ENCODE measurements at places on chromosomes 4 and X. TPM values are rescaled to one million over a fixed set of nuclear protein-coding genes. Genes with fewer than 3 reads are reported as not detected.

DNA sequence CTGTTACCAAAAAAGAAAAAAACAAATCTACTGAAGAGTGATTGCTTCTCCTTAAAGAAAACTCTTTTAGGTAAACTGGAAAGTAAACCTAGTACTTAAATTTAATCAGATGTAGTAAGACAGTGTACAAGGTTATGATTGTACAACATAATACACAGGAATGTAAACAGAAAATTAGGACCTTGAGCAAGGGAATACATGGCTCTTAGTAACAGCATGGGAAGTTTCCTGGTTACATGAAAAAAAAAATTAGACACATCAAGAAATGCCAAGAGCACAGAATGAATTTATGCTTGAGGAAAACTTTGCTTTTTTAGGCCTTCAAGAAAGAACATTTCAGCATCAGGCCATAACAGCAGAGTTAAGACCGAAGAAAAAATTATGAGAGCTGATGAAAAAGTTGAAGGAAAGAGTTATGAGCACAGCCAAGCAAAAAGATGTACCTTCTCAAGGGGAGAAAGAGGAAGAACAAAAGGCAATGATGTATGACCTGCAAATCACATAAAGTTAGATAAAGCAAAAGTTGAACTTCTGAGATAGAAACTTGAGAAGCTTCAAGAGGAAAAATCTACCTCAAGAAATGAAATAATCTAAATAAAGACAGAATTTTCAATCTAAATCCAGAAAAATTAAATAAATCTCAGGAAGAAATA is 311.6 kb downstream of the GALNTL6 start:
- no peak for DNase-seq

DNA sequence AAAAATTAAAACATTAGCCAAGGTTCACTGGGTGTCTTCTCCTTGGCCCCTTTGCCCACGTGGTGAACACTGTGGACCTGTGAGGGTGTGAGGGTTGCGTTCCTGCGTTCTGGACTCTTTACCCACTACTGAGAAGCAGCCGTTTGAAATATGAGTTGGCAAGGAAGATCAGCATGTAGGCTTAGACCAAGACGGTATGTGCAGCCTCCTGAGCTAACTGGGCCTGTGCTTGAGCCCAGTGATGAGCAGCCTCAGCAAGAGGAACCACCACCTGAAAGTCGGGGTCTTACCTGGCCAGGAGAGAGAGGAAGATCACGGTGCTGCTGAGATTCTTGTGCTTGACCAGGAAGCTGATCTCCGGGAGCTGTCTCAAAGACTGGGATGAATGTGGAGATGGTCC is 19.5 kb downstream of the RGS12 start:
- no peak for DNase-seq

EDA gene
- 0.34 TPM for total RNA-seq

- no peak for DNase-seq
Observed at GRCh38 chrX:15816886-15817285, 26.6 kb downstream of the ZRSR2 start.

VCX2 gene
- total RNA-seq: not detected

ARAP2 gene
- not detected for total RNA-seq

- no peak for DNase-seq
Observed at GRCh38 chr4:10619220-10619619, 65.3 kb downstream of the CLNK start.

DNA sequence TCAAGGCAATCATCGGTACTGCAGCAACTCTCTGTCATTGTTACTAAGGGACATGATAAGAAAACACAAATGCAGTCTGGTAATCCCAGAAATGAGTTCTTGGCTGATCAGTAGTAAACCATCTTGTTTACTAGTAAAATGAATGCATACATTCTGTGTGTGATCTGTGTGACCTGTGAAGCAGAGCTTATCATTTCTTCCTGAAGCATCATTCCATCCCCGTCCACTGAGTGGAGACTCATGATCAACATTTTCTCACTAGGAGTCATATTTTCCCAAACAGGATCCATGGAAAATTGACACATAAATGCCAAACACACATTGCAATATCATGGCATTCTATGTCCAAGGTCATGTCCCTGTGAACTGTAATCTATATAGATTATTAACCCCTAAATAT is 226.1 kb downstream of the ANKRD50 start:
- DNase-seq: no peak

CYTL1 gene
- not detected for total RNA-seq

DNA sequence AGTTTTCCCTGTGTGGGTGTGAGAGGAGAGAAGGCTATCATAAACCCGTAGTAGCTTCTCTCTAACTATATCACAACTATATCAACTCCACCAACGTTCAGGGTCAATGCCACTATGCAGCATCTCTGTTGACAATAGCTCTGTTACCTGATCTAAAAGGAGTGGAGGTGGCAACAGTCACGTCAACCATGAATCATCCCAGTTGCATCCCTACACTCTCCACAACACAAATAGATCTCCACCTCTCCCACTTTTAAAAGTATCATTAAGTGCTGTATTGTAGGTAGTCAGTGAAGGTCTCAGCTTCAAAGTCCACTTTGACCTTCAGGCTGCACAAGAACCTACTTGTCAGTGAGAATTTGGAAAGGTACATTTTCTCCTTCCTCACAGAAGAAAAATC is 600.5 kb upstream of the GRIA3 start:
- DNase-seq: no peak

DNA sequence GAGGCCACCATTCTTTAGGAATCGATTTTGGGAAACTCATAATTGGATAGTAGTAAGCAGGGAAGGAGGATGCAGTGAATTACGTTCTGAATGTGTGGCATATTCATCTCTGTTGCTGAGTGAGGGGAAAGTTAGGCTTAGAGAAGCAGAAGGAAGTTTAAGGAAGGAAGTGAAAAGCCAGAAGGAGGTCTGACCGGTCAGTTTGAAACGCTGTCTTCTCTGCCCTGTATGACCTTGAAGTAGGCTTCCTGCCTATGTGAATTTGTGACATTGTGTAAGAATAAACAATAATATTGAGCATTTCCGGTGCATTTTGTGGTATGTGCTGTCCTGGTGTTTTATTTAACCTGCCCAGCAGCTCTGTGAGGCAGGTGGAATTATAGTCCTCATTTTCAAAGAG is 67.3 kb downstream of the PDLIM5 start:
- no peak for DNase-seq

DNA sequence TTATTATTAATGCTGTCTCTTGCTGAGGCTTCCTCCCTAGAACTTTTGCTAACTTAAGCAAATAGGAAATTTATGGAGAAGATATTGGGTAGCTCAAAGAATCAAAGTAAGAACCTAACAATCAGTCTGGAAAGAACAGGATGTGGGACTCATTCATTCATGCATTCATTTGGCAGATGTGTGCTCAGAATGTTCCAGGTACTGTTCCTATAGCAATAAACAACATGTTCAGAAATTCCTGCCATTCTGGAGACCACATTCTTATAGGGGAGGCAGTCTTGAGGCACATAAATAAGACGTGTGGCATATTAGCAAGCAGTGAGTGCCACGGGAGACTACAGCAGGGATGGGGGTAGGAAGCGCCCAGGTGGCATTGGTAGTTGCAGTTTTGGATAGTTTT is 5.0 kb downstream of the GRK4 start:
- DNase-seq: no peak

PASD1 gene
- not detected for total RNA-seq

DNA sequence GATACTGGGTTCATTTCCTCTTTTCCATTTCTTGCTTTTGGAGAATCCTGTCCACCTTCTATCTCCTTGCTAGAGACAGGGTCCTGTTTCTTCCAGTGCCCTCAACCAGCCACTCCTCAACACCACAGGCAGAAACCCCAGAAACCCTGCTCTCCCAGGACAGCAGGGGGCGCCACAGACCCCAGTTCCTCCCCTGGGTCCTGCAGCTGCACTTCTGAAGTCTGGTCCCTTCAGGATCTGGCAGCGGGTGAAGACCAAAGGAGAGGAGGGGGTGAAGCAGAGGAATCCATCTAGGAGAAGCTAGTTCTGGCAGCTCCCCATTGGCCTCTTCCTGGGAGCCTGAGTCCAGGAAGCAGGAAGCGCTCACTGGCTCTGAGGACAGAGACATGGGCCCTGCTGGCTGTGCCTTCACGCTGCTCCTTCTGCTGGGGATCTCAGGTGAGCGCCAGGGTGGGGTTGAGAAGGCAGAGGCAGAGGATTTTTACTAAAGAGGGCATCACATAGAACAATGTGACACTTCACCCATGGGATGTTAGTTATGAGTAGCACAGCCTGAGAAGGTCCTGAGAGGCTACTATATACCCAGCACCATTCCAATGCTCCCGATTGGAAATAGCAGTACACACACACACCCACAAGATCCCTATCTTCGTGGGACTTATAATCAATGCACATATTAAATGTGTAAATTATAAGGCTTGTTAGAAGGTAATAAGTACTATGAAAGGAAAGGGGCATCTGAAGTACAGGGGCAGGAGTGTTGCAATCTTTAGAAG is at the start of gene PRSS48:
Gene PRSS48 (plus strand): TSS at position 375 of the 776 bp plus-strand sequence. CDS start 12 bp downstream, at position 387.
- DNase-seq: peak; percentile 42

DNA sequence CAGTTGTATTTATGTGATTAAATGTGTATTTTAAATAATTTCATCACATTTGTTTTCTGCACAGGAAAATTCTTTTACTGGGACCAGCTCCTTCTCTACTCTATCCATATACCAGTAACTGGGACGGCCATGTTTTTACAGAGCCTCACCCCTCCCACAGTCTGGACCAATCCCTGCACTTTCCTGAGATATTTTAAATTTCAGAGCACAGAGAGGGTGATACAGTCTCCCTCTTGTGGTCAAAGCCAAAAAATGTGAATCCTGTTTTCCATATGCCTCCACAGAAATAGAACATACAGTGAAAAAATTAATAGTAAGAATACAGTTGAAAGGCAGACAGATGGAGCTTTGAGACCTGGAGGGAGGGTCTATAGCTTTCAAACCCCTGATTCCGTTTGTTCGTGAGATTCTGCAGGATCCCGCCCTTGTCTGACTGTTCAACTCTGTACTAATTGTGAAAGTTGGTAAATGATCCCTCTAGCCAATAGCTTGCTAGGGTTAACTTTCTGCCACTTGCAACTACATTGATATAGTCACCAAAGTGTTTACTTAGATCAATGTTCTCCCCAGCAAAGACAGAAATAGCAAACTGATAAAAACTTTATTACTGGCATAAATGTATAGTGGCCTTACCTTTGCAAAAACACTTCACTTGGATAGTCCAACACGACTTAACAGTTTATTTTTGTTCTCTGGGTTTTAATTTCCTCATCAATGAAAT is 172.2 kb downstream of the PPARGC1A start:
- peak; percentile 16 for DNase-seq

DNA sequence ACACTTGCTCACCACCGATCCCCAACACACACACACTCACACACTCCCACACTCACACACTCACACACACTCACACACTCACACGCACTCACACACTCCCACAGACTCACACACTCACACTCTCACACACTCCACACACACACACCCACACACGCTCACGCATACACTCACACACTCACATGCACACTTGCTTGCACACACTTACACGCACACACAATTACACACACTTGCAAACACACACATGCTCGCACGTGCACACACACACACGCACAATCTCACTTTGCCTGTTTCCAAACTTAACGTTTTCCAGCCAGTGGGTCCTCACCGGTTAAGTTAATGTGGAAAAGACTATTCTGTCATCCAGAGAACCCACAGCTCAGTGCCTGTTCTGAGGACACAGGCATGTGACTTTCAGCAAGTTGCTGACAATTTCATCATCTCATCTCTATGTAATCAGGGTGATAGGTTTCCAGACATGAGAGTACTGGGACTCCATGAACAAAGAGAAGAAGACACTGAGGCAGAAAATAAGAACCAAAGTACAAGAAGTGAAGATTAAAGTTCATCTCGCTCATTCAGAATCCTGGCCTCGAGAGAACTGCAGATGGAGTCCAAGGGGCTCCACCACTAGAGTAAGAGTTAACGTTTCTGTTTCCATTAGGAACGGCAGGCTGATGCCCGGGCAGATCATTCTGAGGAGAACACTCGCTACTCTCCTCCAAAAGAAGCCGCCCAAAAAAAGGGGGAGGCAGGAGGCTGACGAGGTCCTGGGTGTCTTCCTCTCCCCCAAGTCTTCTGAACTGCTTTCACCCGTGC is 153.2 kb upstream of the FRG1 start:
- no peak for DNase-seq

TCP11X2 gene
- total RNA-seq: not detected

RS1 gene
- not detected for total RNA-seq

- no peak for DNase-seq
Observed at GRCh38 chr4:73705721-73706120, 34.6 kb upstream of the CXCL8 start.

GUCY1B1 gene
- total RNA-seq: 0.08 TPM

DNA sequence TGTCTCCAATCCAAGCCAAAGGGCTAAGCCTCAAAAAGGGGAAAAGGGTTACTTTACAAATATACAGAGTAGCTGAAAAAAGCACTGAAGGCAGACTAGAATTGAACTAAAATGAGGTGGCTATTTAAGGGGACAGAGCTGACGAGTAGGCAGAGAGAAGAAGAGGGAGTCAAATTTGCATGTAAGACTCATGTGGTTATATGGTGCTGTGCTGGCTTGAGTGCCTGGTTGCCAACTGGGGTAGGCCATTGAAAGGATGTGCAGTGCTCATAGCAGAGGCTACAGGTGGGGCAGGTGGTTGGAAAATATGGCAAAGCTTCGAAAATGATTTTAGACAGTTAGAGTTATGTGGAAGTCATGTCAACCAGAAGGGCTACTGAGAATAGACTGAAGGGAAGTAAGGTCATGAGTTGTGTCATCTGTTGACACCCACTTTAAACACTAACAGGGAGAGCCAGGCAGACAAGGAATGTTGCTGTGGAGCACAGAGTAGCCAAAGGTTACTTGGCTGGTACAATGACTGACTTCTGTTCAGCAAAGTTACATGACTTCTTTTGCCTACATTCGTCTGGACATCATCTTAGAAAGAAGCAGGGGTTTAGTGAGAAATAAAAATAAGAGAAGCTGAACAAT is 1210.4 kb downstream of the ADGRL3 start:
- no peak for DNase-seq

DNA sequence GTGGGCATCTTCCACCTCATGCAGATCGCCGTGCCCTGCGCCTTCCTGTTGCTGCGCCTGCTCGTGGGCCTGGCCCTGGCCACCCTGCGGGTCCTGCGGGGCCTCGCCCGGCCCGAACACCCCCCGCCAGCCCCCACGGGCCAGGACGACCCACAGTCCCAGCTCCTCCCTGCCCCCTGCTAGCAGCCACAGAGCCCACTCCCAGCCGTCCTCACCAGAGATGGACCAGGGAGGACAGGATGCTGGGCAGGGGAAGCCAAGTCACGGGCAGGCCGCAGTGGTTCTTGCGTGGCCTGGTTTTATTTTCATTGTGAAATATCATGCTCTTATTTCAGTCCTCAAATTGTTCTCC is 15.1 kb downstream of the DGKQ start:
- no peak for DNase-seq

DNA sequence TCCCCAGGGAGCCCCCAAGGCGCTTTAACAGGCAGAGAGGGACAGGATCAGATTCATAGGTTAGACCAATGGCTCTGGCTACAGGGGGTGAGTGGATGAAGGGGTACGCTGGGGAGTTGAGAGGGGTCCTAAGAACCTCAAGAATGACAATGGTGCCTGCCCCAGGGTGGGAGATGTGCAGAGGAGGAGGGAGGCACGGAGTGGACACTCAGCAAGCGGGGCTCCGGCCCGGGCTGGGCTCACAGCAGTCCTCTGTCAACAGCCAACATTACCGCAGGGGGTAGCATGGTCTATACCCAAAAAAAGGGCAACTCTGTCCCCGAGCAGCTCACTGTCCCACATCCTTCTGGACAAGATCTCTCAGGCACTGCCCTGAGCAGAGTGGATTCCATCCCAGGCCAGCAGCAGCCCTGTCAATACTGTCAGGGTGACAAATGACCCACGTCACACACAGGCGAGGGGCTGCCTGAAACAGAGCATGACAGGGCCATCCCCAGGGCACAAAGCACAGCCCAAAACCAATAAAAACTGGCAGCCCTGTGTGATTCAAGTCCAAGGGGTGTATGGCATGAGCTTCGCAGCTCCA is 47.7 kb upstream of the PPP2R2C start:
- DNase-seq: no peak

Measured in HFFc6 (cell line).